Left renal pelvis (tissue), 4 donors: ENCODE measurements at places on chromosomes 6 and 20. TPM values are rescaled to one million over a fixed set of nuclear protein-coding genes. Genes with fewer than 3 reads are reported as not detected.

DNA sequence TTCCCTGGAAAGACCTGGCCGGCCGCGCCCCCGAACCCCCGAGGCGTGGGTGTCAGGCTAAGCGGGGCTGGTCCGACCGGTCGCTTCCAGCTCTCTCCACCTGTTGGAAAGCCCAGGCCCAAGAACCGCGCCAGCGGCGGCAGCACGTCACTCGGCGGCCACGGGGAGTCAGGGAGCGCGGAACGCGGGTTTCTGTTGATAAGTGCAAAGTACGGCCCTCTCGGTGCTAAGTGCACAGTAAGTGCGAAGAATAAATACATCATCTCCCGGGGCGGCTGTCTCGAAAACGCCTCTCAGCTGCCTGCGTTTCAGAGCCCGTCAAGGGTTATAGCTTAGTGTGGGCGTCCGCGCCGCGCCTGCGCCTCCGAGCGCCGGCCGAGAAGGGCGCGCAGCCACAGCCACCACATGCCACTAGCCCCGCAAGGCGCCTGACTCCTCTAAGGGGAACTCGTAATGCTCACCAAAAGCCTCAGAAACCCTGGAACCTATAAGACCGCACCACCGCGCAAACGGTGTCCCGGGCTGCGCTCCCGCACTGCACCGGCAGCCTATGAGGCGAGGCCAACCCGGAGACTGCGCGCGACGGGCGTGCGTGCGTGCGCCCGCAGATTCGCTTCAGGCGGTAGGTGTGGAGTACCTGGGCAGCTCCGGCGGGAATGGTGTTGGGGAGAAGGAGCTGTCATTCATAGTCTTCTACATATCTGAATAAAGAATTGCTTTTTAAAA, 9.2 kb upstream of the TBX18 start:
- DNase-seq: no peak

DNA sequence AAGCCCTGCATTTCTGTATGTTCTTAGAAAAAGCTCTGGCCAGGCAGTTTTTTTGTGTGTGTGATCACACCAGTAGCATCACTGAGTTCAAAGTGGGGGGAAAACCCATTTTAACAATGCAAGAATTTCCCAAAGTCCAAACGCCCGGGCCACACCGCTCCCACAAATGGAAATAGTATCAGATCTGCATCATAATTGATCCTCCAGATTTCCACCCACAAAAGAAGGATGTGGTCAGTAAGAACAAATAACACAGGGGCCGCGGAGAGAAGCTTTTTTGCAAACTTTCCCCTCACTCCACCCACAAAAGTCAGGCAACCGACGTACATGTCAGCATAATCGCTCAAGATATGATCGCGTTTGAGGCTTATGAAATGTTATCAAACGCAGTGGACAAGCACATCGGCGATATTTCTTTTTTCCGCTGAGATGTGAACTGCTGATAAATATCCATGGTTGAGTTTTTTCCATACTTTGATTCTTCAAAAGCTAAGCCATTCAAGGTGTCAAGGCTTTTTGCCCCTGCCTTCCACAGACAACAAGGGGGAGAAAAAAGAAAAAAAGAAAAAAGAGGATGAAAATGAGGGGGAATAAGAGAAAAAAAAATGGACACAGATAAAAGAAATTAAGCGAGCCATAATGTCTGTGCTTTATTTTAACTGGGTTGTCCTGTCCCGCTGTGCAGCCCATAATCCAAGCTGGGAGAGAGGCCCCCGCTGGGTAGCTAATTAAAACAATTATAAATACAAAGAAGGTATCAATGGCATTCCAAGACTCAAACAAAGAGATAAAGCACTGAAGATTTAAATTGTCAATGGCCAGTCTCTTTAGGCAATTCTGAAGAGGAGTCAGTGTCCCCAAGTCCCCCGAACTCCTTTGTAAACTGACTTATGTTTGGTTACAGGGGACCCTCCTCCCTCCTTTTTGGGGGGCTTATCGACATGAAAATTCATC, 143.5 kb downstream of the ZFP64 start:
- DNase-seq: no peak

GRCh38 chr20:11248687-11249638, 575.2 kb upstream of the JAG1 start:
- DNase-seq: no peak

DNA sequence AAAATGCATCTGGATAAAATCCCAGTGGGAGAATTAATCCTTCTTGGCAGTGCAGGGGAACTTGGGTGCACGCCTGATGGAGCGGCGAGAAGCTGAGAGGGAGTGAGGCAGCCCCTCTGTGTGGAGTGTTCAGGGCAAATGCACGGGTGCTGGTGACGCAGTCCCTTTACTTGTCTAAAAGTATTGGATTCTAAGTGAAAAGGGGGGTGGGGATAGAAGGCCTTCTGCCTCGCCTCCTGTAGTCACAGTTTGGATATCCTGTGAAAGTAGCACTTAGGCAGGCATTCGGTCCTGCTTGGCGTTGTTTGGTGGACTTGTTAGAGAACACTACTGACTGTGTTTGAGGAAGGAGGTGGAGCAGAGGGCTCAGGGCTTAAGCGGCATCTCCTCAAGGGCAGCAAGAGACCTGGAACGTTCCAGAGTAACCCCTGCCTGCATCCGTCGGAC, 39.3 kb downstream of the PHACTR3 start:
- DNase-seq: no peak

DNA sequence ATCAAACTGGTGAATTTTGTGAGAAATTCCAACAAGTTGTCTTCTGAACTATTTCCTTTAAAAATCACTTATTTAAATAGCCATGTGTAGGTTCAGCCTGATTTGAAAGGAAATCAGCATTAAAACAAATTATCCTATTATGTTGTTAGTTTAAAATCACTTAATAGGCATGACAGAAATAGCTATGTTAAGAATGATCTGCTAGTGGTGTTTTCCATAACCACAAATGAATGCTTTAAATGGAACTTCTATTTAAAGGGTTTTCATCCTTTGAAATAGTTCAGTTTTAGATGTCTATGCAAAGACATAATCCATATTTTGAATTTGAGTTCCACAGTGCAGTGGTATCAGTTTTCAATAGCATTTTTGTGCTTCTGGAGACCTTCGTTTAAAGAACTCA, 120.1 kb downstream of the PLEKHG1 start:
- no peak for DNase-seq

- DNase-seq: no peak
Observed at GRCh38 chr6:9540126-9540525, 874.7 kb downstream of the TFAP2A start.

GRCh38 chr6:141421378-141421777, 711.3 kb upstream of the GJE1 start:
- no peak for DNase-seq

DNA sequence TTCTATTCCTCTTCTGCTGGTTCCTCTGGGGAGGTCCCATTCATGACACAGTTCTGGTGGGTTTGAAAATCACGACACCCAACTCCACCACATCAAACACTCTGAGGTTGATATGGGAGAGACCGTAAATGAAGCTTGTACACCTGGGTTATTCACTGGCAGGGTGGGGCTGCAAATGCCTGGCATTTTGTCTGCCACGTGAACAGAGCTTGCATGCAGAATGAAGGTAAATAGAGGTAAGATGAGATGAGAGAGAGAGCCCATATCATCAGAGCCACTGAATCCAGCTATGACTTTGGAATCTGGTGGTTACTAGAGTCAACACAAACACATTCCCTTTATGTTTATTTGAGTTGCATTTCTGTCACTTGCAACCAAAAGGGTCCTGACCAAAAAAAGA, 97.4 kb downstream of the BANF2 start:
- DNase-seq: no peak

- DNase-seq: no peak
Observed at GRCh38 chr6:122969999-122970533, 26.0 kb upstream of the CLVS2 start.

DNA sequence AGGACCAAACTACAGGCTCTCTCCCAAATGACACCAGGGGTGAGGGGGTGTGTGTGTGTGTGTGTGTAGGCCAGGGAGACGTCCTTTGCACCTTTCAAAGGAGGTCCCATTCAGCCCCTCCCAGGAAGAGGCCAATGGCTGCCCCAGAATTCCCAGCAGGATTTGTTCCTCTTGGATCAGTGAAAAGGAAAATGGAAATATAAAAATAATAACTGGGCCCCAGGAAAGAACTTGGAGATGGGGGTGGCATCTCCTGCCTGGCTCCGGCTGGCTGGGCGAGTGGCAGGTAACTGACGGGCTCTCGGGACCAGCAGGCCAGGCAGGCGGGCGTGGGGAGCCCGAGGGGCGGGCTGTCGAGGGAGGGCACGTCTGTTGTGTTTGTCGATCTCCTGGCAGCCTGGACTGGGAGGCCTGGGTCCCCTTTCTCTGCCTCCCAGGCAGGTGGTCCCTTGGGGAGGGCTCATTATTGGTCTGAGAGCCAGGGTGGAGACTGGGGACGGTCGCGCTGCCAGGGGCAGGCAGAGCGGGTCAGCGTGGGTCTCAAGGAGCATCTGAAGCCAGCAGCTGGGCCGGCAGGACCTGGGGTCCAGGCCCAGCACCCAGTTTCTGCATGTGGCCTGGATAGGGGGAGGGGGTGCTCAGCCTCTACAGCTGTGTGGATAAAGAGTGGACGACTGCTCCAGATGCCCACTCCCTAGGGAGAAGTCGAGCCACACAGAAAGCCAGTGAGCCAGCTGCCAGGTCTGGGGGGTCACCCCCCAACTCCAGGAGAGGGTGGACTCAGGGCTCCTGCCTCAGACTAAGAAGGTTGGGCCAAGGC, 3.1 kb downstream of the NOL4L start:
- no peak for DNase-seq

- no peak for DNase-seq
Observed at GRCh38 chr20:42961771-42962170, 227.9 kb downstream of the PTPRT start.

DNA sequence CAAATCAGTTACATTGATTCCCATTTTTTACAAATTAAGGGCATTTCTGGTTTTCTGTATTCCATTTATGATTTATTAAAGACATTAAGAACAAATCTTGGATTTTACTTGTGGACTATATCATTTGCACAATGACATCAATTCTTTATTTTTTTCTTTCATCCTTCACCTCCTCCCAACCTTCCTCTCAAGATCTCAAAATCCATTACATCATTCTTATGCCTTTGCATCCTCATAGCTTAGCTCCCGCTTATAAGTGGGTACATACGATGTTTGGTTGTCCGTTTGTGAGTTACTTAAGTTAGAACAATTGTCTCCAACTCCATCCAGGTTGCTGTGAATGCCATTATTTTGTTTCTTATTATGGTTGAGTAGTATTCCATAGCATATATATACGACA, 752.8 kb downstream of the CD109 start:
- DNase-seq: no peak

- no peak for DNase-seq
Observed at GRCh38 chr20:36819659-36820058, 46.1 kb upstream of the DSN1 start.

GRCh38 chr6:75943381-75943780, 129.1 kb downstream of the IMPG1 start:
- DNase-seq: no peak

DNA sequence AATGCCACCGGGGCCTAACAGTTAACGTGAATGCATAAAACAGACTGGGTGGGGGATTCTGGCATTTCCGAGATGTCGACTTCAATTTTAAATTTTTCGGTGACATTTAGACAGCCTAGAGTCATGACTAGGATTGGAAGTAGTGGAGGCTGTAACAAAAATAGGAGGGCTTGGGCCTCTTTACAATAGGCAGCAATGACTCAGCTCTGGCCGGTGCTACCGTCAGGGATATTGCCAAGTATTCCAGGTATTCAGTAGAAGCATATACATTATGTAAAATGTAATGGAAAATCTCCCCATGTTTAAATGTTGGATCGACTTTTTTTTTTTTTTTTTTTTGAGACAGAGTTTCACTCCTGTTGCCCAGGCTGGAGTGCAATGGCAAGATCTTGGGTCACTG, 136.2 kb upstream of the STMND1 start:
- DNase-seq: no peak

DNA sequence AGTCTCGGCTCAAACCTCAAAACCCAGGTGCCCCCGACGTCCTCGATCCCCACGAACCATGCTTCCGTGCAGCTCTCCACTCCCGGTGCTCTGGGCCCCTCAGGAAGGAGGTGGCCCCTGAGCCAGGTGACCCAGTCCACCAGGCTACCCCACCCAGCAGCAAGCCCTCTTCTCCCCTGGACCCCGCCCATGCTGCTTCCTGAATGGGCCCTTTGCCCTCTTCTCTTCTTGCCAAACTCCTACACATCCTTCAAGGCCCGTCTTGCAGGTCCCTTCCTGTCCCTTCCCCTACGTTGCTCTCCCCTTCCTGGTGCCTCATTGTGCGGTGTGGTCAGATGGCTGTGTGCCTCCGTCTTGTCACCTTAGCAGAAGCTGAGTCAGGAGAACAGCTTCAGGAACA, 3.4 kb upstream of the GATA5 start:
- DNase-seq: no peak

DNA sequence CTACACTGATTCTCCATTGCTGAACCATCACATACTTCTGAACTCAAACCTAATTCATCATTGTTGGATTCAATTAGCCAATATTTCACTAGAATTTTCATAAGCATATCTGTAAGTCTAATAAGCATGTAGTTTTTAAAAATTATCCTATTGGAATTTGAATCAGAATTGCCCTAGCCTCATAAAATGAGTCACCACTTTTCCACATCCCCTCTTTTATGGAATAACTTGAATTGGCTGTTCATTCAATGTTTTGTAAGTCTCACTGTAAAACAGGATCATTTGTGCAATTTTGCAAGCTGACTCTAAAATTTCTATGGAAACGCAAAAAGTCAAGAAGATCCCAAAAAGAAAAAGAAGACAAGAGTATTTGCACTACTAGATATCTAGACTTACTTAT, 141.0 kb downstream of the HACE1 start:
- DNase-seq: no peak

- no peak for DNase-seq
Observed at GRCh38 chr6:84771756-84772356, 7.5 kb upstream of the TBX18 start.

DNA sequence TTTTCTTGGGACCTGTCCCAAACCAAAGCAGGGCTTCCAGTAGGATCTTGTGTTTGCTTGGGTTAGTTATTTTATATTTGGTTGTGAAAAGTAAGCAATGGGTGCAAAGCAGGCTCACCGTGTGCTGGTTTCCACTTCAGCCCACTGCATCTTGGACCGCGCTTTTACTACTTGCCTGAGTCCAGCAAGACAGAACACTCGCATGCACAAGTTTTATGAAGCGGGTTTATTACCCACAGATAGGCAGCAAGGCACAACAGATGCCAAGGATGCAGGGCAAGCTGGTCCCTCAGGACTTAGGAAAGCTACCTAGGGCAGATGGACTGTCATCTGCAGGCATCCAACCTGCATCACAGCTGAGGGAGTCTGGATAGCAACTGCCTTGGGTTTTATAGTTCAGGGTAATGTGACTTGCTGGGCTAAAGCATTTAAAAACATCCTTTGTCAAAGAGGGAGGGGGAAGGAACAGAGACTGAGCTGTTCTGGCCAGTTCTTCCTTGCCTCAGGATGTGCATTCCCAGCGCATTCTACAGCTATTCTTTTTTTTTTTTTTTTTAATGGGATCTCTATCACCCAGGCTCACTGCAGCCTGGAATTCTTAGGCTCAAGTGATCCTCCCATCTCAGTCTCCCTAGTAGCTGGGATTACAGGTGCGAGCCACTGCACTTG, 18.5 kb downstream of the CITED2 start:
- DNase-seq: no peak

GRCh38 chr6:117463762-117464665, 18.5 kb upstream of the DCBLD1 start:
- DNase-seq: no peak

ARMH2 gene
- polyA plus RNA-seq: not detected

MYBL2 gene
- 27.5 TPM for polyA plus RNA-seq

ELOVL4 gene
- polyA plus RNA-seq: 3.6 TPM

WFDC13 gene
- not detected for polyA plus RNA-seq

NR2E1 gene
- not detected for polyA plus RNA-seq

PTK6 gene
- polyA plus RNA-seq: 1.4 TPM

ULBP1 gene
- 1.4 TPM for polyA plus RNA-seq

SLC17A9 gene
- 1.3 TPM for polyA plus RNA-seq

CST4 gene
- not detected for polyA plus RNA-seq

CDYL gene
- 26.6 TPM for polyA plus RNA-seq

MYL9 gene
- polyA plus RNA-seq: 209 TPM
